NCI-H524 (cell line): ENCODE measurements at places on chromosomes 4 and X.
A peak's percentile ranks its signal among the peaks of the same experiment; 100 is the strongest.

GRCh38 chr4:102439236-102439614 lies 61.9 kb upstream of the NFKB1 start:
- DNase-seq = no peak

- peak; percentile 34 for DNase-seq
Observed at GRCh38 chr4:169009286-169010124, 550 bp downstream of the CBR4 start.

DNA sequence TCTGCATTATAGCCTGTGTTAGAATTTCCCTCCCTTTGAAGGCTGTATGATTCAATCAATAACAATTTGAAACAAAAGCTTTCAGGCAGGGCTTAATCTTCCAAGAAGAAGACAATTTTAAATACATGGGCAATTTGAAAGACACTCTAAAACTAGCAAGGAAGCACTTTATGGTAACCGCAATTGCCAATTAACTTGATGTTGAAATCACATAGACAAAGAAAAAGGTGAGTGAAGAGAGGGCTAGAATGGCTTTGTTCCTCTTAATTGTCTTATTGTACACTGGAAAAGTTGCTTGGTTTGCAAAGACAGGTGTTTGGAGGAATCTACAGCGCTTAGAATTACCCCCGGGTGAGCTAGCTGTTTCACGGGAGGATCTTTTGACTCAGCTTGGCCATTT lies 74.4 kb upstream of the PRKX start:
- no peak for DNase-seq

GRCh38 chrX:41108463-41109205 lies 23.4 kb downstream of the USP9X start:
- no peak for DNase-seq

DNA sequence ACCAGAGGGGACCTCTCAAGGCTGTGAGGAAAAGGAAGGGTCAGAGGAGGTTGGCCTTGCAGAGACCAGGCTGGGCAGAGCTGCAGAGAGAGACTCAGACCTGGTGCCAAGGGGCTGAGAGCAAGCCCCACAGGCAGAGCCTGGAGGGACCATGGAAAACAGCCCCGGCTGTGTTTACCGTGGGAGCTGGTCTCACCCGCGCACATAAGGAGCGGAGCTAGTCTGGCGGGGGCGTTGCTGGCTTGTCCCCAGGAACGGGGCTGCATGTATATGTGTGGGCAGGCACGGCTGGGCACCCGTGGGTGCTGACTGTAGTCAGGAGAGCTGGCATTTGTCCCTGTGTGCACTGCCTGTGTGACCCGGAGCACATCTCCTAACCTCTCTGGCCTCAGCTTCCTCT lies 45.7 kb downstream of the C4orf50 start:
- DNase-seq = no peak

- no peak for DNase-seq
Observed at GRCh38 chrX:34900691-34901090, 41.9 kb upstream of the FAM47B start.

DNA sequence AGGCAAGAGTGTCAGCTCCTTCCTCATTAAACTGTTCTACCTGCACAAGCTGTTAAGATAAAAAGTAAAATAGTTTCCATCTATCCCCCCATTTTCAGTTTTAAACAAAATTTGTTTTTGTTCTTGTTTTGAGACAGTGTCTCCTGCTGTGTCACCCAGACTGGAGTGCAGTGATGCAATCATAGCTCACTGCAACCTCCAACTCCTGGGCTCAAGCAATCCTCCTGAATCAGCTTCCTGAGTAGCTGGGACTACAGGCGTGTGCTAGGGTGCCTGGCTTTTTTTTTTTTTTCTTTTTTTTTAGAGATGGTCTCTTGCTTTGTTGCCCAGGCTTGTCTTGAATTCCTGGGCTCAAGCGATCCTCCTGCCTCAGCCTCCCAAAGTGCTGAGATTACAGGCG lies 105.4 kb downstream of the HS6ST2 start:
- no peak for DNase-seq

GRCh38 chr4:162705130-162705803 lies 461.4 kb downstream of the NAF1 start:
- DNase-seq = no peak

DNA sequence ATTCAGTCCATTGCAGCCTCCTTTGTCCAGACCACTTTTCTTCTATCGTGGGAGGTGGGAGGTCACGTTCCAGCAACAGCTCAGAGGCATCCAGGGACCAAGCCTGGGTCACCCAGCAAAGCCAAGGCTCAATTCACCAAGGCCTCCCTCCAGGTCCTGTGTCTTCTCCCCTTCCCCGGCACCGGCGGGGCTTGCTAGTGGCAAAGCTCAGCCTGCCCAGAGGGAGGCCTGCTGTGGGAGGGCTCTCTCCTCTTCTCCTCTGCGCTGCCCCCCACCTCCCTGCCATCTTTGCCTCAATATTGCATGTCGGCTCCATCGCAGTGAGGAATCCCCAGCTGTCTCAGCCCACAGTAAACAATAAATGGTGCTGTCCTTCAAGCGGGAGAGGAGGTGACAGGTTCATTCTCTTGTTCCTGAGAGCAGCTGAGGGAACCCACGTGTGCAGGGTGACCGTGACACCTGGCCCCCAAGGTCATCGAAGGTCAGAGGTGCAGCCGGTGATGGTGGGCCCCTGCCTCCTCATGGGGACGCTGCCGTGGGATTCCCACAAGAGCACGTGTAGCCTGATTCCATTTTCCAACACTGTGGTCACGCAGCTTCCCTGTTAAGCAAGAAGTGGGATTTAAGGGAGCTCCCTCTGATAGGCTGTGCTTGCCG lies 111.5 kb upstream of the PSAPL1 start:
- no peak for DNase-seq

GRCh38 chr4:182019148-182019652 lies 224.0 kb upstream of the TENM3 start:
- DNase-seq = no peak

DNA sequence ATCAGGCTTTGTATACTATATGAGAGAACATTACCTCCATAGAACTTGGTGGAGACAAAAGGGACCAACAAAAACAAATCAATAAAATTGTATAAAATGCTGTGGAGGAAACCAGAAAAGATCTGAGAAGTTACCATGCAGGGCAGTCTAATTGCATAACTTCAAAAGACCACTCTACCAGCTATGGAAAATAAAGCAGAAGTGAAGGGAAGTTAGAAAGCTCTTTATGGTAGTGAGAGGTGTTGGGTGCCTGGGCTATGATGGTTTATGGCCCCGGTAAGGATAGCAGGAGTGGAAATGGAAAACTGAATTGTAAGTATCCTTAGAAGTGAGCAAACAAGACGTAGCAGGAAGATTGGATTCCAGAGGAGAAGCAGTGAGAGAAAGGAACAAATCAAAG lies 3.1 kb downstream of the TMEM184C start:
- DNase-seq = no peak

DNA sequence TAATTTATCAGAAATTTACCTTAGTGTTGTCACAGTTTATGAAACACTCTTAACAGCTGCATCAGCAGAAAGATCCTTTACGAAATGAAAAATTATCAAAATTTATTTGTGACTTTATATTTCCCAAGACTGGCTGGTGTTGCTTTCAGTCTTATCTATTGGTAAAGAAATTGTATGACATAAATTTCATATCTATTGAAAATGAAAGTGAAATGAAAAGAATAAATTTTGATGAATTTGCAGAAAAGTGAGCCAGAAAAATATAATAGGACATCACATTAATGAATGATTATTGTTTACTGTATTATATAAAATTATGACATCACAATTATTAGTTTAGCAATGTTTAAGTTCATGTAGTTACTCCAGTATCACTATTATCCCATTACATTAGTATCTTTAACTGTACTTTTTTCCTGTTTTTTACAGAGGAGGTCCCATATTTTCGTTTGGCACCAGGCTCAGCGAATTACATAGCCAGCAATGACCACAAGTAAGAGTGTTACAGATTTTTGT lies 13.2 kb upstream of the TMEM165 start:
- DNase-seq = no peak

- no peak for DNase-seq
Observed at GRCh38 chr4:80206521-80207171, 9.3 kb downstream of the PRDM8 start.

DNA sequence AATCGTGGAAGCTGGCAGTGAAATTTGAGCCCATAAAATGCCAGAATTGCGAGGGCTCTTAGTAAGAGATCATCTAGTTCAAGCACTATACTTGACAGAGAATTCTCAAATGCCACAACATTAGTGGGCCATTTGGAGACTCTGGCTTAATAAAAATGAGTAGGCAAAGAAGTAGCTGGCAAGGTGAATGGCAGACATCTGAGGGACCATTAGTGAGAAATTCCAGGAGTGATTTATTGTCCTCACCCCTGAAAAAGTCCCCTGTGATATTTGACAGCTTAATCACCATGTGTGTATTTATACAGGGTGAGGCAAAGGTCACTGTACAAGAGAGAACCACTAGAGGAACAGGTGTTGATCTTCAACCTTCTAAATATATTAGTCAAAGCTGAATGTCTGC lies 207.5 kb downstream of the CHRDL1 start:
- DNase-seq = peak; percentile 89

- DNase-seq = no peak
Observed at GRCh38 chr4:110610940-110611831, 11.7 kb downstream of the PITX2 start.

- no peak for DNase-seq
Observed at GRCh38 chr4:42676066-42676951, 19.4 kb upstream of the ATP8A1 start.

DNA sequence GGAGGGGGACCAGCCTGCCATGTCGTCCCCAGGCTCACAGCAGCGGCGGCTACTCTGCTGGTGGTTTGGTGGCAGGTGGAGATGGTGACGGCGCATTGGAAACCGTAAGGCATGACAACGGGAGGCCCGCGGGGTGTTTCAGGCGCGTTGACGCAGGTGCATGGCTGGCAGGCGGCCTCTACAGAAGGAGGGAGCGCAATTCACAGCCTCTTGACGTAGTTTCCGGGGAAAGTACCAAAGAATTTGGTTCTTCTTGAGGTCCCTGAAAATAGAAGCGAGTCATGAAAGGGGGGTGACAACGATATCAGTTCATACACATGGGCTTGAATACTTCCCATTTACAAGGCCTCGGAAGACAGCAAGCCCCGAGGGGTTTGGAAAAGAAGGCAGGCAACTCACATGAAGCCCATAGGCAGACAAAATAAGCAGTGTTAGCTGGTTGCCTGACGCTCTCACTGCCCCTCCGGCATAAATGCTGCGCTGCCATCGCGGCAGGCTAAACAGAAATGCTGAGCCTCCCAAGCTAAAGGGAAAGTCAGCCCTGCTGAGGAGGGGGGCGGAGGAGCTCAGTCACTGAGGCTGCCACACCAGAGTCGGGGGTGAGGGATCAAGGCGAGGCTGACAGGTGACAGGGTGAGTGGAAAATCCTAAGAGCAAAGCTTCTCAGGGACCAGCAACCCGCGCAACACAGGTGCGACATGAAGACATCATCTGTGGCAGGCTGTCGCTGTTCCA lies 52.3 kb upstream of the PDLIM3 start:
- no peak for DNase-seq

DNA sequence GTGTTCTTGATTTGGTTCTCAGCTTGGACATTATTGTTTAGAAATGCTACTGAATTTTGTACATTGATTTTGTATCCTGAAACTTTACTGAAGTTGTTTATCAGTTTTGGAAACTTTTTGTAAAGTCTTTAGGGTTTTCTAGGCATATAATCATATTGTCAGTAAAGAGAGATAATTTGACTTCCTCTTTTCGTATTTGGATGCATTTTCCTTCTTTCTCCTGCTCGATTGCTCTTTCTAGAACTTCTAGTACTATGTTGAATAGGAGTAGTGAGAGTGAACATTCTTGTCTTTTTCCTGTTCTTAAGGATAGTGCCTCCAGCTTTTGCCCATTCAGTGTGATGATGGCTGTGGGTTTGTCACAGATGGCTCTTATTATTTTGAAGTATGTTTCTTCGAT lies 24.1 kb downstream of the TMPRSS11A start:
- DNase-seq = no peak

- DNase-seq = no peak
Observed at GRCh38 chr4:54556051-54556450, 101.7 kb upstream of the KIT start.

DNA sequence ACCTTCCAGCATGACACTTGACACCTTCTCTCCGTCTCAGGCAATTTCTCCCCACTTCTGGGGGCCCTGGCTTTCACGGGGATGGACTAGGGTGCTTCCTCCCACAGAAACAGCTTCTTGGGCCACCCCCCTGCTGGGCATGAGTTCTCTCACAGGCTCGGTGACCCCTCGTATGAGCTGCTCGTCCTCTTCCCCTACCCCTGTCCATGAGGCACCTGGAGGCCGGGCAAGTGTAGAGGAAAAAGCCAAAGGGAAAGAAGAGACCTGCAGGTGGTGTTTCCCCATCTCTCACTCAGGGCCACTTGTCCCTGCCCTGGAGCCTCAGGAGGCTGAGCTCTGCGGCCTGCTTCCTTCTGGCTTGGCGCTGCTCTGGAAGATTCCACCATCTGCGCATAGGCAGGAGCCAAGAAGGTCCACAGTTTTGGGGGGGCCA lies 1.9 kb upstream of the RGS12 start:
- no peak for DNase-seq

- no peak for DNase-seq
Observed at GRCh38 chrX:38760883-38761282, 40.4 kb upstream of the MID1IP1 start.

- DNase-seq = no peak
Observed at GRCh38 chrX:34379891-34380290, 247.8 kb upstream of the FAM47A start.

GRCh38 chrX:155028129-155028528 lies 1.5 kb downstream of the FUNDC2 start:
- DNase-seq = no peak

- DNase-seq = no peak
Observed at GRCh38 chr4:95466791-95467190, 82.0 kb downstream of the UNC5C start.

DNA sequence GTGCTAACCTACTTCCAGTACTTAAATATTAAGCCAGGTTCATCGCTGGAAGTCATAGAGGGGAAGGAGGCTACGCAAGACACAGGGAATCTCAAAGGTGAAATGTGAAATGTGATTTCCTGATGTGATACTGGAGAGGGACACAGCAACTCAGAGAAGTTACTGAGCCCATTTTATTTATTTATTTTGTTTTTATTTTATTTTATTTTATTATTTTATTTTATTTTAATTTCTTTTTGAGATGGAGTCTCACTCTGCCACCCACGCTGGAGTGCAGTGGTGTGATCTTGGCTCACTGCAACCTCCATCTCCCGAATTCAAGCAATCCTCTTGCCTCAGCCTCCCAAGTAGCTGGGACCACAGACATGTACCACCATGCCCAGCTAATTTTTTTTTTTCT lies 19.7 kb downstream of the CLRN2 start:
- no peak for DNase-seq

DNA sequence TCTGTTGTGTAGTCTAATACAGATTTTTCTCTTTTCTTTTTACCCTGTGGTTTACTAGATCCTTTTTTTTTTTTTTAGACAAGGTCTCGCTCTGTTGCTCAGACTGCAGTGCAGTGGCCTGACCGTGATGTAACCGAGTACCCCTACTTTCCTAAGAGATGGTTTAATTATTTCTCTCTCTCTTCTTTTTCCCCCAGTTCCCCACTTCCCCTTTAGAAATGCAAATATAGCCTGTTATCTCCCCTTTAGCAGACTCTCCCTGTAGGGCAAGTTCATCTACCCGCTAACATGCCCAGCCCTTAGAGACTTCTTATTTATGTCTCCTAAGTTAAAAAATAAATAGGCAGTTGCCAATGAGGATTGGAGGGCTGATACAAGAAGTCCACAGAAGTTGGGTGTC lies 4.5 kb downstream of the SNX25 start:
- DNase-seq = no peak
